T-helper 17 cell (primary cell): ENCODE measurements at places on chromosomes 3 and 15.

GRCh38 chr3:157794771-157795170 lies 291.6 kb upstream of the VEPH1 start:
- no peaks in the 10 kb centered on the region for H3K36me3 ChIP-seq
- DNase-seq: no peak
- no peaks in the 10 kb centered on the region for H3K27me3 ChIP-seq
- H3K27ac ChIP-seq: no peak overlapping the region
- no peak overlapping the region for H3K4me3 ChIP-seq

- H3K4me3 ChIP-seq: no peak overlapping the region
- H3K36me3 ChIP-seq: no peaks in the 10 kb centered on the region
- peaks cover 7% of the 10 kb centered on the region for H3K4me1 ChIP-seq
- DNase-seq: no peak
Measured at GRCh38 chr3:30512576-30512975, 93.8 kb upstream of the TGFBR2 start.

- no peak overlapping the region for H3K4me3 ChIP-seq
- no peak for DNase-seq
- H3K4me1 ChIP-seq: peaks cover 60% of the 10 kb centered on the region
- no peaks in the 10 kb centered on the region for H3K36me3 ChIP-seq
- H3K27me3 ChIP-seq: no peaks in the 10 kb centered on the region
- H3K27ac ChIP-seq: peak overlapping the region; percentile 24
Measured at GRCh38 chr3:11636394-11636770, 7.3 kb downstream of the VGLL4 start.

- peaks cover 15% of the 10 kb centered on the region for H3K27me3 ChIP-seq
- H3K36me3 ChIP-seq: no peaks in the 10 kb centered on the region
- no peak overlapping the region for H3K4me3 ChIP-seq
- H3K4me1 ChIP-seq: peaks cover 13% of the 10 kb centered on the region
- no peak for DNase-seq
- H3K27ac ChIP-seq: peak overlapping the region; percentile 43
Measured at GRCh38 chr15:98888820-98889479, 118.6 kb downstream of the PGPEP1L start.

DNA sequence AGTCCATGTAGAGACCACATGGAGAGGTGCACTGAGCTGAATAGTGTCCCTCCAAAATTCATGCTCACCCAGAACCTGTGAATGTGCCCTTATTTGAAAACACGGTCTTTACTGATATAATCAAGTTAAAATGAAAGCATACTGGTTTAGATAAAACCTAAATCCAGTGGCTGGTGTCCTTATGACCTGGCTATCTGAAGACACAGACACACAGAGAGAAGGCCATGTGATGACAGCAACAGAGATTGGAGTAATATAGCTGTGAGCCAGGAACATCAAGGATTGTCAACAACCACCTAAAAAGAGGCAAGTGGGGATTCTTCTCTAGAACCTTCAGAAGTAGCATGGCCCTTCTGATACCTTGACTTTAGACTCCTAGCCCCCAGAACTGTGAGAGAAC lies 54.7 kb upstream of the CD47 start:
- H3K27ac ChIP-seq: no peak overlapping the region
- no peak for DNase-seq
- H3K4me3 ChIP-seq: no peak overlapping the region
- H3K36me3 ChIP-seq: no peaks in the 10 kb centered on the region
